ENCODE measurements at places on chromosomes 12 and 14.

GRCh38 chr14:104596451-104596918 lies 8.1 kb downstream of the TMEM179 start:
- DNase-seq = no peak

DNA sequence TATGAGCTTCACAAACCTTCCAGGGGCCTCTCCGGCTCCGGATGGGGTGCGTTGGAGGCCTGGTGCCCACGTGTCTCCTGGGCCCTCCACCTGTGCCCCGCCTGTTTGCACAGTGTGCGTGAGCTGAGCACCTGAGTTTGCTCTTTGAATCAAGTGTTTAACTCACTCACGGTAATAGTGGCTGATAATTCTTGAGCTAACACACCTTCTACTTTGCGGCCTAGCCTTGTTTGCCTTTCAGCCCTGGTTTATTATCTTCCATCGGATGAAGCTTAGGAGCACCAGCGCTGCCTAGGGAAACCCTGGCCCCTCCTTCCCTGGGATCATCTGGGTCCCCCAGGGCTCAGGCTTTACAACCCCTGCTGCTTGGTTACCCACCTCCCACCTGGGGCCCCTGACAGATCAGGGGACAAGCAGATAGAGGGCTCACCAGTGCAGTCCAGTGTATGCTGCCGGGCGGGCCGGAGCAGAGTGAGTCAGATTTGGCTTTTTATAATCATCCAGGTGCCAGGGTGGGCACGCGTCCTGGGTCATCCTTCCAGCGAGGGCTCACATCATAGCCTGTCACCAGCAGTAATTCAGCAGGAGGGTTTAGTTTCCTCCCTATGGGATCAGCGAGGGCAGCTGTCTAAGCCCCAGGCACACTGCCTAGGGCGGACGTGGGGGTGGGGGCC lies 62.8 kb upstream of the RFLNA start:
- no peak for DNase-seq

DNA sequence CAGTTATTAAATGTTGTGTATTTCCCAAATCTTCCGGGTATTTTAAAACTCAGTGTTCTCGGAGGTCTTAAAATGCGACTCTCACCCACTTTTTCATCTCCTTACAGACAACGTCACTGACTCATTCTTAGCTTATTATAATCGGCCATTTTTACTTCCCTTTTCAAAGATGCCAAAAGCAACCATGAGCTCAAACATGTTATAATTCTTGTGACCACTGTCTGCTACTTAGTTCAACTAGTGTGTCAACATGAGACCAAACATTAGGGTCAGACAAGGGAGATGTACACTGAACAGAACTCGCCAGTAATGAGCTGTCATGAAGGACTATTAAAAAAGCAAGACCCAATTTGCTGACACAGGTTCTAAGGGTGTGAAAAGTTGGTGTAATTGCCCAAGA lies 4.2 kb upstream of the GRIP1 start:
- no peak for DNase-seq

GRCh38 chr12:81896771-81897170 lies 137.6 kb upstream of the PPFIA2 start:
- no peak for DNase-seq

- no peak for DNase-seq
Measured at GRCh38 chr12:48651681-48652080, 30.4 kb downstream of the KANSL2 start.

All from AG04449 (cell line).